Myometrial cell (primary cell): ENCODE measurements at places on chromosomes 3 and 15. TPM values are rescaled to one million over a fixed set of nuclear protein-coding genes. Genes with fewer than 3 reads are reported as not detected.

The C2CD4B gene
- total RNA-seq: not detected in 2 replicates

The LARP6 gene
- 95.5 and 109 TPM in 2 replicates for total RNA-seq

The RTP2 gene
- total RNA-seq: not detected in 2 replicates

The SNAP23 gene
- 58.0 and 68.3 TPM in 2 replicates for total RNA-seq

The GRK7 gene
- under 0.01 TPM in 1 of 2 replicates, not detected in the other for total RNA-seq

The FBLN2 gene
- 13.1 and 16.1 TPM in 2 replicates for total RNA-seq

The ZNF106 gene
- 28.0 and 35.8 TPM in 2 replicates for total RNA-seq

The TGM5 gene
- total RNA-seq: not detected in 2 replicates

The ATP8B4 gene
- 2.6 and 4.4 TPM in 2 replicates for total RNA-seq

The TMC3 gene
- total RNA-seq: not detected in 2 replicates

The SEMA6D gene
- total RNA-seq: 0.71 and 2.9 TPM in 2 replicates
